ENCODE measurements at places on chromosomes 3 and 15.
A peak's percentile ranks its signal among the peaks of the same experiment; 100 is the strongest.

- DNase-seq = no peak
Observed at GRCh38 chr3:172919297-172919683, 168.8 kb downstream of the ECT2 start.

DNA sequence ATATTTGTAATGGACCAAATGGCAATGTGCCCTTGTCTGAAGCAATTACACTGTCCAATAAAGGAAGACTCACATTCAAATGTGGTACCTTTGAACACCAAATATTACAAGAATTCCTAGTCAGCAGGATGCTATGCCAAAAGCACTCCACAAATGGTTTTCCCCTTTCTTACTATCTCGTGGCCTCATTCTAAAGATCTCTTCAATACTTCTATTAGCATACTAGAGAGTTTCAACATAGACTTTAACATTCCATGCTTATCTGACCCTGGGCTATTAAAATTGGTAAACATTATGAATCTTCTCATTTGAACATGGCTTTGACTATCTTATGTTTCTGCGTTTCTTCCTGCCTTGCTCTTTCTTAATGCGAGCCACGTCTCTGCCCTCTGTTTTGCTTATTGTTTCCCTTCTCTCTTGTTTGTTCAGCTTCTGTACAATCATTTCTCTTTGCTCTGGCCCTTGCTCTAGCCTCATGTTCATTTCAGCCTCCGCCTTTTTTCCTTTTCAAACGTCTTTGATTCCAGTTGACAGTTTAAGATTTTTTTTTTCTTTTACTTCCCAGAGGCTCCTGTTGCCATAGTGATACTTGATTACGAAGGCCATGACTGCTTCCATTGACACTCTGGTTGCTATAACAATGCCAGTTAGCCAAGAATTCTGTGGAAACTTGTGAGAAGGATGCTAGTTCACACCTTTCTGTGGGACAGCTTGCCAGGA lies 49.5 kb upstream of the SLC9A9 start:
- DNase-seq = no peak

GRCh38 chr3:148190441-148190990 lies 507.2 kb upstream of the AGTR1 start:
- DNase-seq = no peak

DNA sequence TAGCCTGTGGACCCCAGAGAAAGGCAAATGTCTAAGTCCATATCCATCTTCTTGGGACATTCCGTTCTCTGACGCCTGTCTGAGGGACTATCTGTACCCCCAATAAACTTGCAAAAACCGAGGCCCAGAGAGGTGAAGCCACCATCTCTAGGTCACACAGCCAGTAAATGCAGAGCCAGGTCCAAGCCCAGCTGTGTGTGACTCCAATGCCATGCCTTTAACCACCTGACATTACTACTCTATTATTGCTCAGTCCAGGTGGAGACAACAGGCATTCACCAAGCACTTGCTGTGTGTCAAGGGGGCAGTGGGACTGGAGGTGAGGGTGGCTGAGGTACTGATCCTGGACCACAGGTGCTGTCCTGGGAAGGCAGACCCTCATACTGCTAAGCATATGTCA lies 25.4 kb downstream of the CYP8B1 start:
- no peak for DNase-seq

DNA sequence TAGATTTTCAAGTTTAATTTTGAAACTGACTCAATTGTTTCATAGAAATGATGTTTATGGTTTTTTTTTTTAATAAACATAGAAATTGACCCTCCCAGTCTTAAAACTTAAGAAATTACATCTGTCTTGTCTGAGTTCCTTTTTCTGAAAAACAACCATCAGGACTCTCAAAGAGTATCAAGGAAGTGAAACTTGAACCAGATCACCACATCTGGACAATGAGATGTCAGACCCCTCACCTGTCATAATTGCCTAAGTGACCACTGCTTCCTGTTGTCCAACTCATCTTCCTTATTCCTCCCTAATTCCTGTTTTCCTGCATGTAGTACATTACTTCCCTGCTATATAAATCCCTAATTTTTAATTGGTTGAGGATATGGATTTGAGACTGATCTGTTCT lies 441.5 kb upstream of the ARHGEF26 start:
- no peak for DNase-seq

DNA sequence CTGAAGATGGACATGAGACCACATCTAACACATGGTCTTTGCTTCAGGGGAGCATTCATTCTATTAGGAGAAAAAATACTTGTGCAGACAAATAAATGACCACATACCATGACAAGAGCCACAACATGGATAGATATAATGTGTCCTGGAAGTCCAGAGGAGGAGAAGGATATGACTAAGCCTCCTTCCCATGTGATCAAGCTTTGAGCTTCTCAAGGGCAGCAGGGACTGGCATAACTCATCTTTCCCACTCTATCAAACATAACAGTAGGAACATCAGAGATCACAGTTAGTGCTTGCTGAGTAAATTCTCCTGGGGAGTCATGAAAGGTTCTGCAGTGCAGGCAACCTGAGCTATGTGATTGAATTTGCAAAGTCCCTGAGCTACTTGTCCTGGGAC lies 86.0 kb upstream of the LPP start:
- DNase-seq = no peak

DNA sequence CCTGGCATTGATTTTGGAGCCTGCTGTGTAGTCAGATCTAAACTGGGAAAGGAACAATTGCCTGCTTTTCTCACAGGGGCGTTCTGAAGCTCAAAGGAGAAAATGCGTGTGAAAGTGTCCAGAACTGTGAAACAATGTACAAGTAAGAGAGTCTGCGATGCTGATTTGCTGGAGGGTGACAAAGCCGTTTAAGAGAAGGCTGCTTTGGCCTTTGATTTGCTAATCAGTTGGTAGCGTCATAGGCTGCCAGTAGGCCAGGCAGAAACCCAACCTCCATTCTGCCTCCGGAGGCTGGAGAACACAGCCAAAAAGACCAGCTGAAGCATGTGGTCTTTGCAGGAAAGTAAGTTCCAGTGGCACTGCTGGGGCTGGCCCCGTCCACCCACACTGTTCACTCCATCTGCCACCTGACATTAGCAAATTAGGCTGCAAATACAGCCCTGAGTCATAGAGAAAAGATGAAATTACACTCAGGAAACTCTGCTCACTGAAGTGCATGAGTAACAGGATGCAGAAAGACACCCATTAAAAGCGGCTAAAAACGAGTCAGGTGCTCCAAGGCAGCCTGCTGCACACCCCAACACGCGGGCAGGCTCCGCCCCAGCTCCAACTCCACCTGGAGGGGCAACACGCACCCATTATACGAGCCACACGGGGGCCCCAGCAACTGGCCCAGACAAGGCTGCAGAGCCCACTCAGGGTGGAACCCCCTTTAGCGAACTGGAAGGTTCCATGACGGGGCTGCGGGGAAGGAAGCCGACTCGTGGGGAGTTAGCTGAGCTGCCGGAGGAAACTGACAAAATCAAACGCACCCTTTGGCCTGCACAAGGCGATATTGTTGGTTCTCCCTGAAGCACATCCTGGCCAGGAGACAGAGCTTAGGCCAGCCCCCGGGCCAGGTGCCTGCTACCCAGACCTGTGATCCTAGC lies 31.6 kb downstream of the ZDHHC19 start:
- peak; percentile 65 for DNase-seq

DNA sequence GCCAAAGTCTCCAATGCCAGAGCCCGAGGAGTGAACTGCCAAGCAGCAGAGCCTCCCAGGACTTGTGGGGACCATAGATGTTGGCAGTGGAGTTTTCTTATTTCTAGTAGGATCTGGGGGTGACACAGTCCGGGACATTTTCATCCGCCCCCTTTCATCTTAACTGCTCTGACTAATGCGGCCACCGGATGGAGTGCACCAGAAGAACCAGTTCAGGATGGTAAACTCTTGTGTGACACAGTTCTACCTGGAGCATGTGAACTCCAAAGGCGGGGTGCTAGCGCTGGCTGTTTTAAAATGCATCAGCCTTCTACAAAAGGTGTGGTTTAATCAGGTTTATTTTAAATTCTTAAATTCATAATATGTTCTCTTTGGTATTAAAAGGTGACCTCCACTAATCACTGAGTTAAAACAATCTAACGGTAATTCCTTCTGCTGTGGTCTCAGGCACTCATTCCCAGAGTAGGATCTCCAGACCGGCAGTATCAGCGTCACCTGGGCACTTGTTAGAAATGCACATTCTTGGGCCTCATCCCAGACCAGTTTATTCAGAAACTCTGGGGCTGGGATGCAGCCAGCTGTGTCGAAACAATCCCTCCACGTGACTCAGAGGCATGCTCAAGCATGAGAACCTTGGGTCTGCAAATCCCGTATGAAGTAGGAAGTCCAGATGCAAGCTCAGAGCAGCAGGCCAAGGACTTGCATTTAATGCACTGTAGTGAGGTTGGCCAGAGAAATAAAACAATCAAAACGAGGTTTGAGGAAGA lies 105.5 kb downstream of the GABRB3 start:
- DNase-seq = no peak

GRCh38 chr3:69647081-69647480 lies 92.2 kb upstream of the MITF start:
- no peak for DNase-seq

GRCh38 chr15:88126695-88127431 lies 129.7 kb downstream of the NTRK3 start:
- DNase-seq = no peak

GRCh38 chr15:67017311-67017710 lies 48.1 kb upstream of the SMAD3 start:
- DNase-seq = no peak

DNA sequence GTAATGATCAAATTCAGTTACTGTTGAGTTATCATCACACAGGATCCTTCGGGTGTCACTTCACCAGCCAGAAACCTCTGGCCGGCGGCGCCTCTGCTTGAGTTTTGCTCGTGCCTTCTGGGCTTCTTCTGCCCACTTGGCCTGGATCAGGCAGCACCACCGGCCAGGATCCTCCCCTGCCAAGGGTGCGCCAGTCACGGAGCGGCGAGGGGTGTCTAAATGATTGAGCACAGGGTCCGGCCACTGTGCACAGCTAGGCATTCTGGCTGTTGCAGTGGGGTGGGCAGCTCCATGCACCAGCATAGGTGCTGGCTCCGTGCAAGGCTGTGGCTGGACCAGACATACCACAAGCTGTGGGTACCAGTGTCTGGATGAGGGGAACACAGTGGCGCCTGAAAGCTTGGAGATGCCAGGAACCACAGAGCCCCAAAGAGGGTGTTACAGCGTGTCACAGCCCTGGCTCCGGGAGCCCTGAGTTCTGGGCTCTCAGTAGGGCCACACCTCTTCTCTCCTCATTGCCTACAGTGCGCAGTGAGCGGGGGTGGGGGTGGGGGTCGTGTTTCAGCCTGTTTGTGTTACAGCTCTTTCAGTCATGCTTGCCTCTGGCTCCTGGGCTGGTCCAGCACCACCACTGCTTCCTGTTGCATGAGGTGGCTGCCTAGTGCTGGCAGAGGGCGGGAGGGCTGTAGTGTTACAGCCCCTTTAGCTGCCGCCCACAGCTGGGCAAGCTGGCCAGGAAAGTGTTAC lies 169.4 kb downstream of the FNDC3B start:
- no peak for DNase-seq

GRCh38 chr15:58457466-58457965 lies 25.7 kb downstream of the LIPC start:
- DNase-seq = no peak

- DNase-seq = peak; percentile 13
Observed at GRCh38 chr3:58116161-58116955, 94.4 kb downstream of the DNASE1L3 start.

- DNase-seq = no peak
Observed at GRCh38 chr3:184338511-184338945, 1.1 kb downstream of the FAM131A start.

DNA sequence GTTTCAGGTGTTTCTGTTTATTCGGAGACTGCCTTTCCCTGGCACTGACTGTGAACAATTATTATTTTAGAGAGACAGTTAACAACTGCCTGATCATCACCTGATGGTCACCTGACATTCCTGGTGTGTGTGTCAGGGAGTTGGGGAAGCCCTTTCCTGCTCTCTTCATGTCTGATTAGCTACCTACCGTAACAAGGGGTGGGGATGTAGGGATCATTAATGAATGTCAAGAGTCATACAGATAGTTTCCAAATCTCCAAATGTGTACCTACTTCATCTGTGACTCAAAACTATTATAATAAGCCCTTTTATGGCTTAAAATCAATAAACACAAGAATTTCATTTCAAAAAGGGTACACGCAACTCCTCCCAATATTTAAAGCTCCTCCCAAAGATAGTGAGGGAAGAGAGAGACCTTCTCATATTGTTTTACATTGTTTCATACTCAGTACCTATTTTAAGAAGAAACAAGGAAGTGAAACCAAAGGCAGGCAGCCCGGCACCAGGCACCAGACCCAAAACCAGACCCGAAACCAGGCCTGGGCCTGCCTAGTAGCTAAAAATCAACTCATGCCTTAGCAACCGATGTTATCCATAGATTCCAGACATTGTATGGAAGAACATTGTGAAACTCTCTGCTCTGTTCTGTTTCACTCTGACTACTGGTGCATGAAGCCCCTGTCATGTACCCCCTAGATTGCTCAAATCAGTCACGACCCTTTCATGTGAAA lies 844.9 kb upstream of the ALCAM start:
- DNase-seq = no peak

DNA sequence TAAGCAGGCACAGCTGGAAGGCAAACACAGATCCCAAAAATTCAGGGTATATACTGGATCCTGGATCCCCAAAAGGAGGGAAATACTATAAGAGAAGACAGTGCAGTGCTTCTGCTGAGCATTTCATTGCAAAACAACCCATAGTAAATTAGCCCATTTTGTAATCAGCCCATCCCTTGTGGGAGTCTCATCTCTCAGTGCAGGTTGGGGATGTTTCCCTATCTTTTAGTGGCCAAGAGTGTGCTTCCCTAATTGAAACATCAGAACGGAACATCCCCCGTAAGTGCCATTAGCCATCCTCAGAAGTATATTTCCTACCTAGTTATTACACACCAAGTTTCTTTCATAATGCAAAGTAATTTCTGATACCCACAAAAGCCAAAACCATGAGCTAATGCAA lies 11.2 kb upstream of the MTMR14 start:
- no peak for DNase-seq

DNA sequence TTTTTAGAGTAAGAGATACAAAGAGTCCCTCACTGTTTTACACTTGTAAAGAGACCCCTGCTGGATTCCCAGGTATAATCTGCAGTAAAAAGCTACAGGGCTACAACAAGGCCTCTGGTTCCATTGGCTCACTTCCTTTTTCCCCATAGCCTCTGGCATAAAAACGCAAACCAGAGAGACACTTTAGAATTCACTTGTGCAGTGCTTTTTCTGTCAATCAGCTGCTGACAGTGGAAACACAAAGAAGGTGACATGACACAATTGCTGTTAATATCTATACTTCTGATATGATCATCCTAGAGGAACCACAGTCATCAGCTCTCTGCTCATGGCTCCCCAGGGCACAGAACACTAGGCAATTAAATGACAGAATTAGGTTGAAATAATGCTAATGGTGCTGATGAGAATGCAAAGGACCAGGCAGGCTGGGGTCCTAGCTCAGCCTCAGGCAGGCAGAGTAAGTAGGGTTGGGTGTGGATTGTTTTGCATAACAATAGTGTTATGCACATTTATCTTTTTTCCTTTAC lies 667.9 kb upstream of the CFAP20DC start:
- no peak for DNase-seq

GRCh38 chr3:13888576-13888975 lies 8.7 kb upstream of the WNT7A start:
- DNase-seq = no peak

GRCh38 chr3:130905551-130905950 lies 11.7 kb downstream of the ATP2C1 start:
- DNase-seq = no peak

Data from activated T-helper 1 cell treated with Interleukin-2 at 50 U/mL for 16 hours (primary cell).